Esophagus squamous epithelium (tissue), 5 donors: ENCODE measurements at places on chromosomes 11 and 22.

- no peaks in the 10 kb centered on the region for H3K27me3 ChIP-seq
- no peaks in the 10 kb centered on the region for H3K4me1 ChIP-seq
Observed at GRCh38 chr11:82792319-82792718, 58.7 kb upstream of the FAM181B start.

GRCh38 chr11:134915212-134915611, 503.2 kb upstream of the B3GAT1 start:
- no peaks in the 10 kb centered on the region for H3K4me1 ChIP-seq
- H3K4me3 ChIP-seq: no peak overlapping the region
- no peaks in the 10 kb centered on the region for H3K36me3 ChIP-seq
- no peaks in the 10 kb centered on the region for H3K27me3 ChIP-seq
- no peak overlapping the region for H3K27ac ChIP-seq
- no peak for DNase-seq

- DNase-seq: no peak
- no peaks in the 10 kb centered on the region for H3K27me3 ChIP-seq
- H3K27ac ChIP-seq: peak overlapping the region; percentile 97
- peak overlapping the region; percentile 84 for H3K4me3 ChIP-seq
- peaks cover 5% of the 10 kb centered on the region for H3K36me3 ChIP-seq
- peaks cover 85% of the 10 kb centered on the region for H3K4me1 ChIP-seq
Observed at GRCh38 chr22:46052801-46053562, 76.0 kb upstream of the WNT7B start.

DNA sequence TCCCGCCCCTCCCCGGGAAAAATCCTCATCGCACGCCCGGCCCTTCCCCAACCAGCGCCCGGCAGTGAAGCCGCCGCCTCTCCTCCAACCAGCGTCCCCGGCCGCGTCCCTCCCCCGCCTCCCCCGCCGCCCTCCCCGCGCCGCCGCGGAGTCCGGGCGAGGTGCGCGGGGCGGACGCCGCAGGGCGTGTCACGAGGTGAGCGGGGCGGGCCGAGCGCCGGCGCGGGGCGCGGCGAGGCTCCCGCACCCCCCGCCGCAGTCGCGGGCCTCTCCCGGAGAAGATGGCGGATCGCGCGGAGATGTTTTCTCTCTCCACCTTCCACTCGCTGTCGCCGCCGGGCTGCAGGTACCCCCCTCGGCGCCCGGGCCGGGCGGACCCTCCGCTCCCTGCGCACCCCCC, at the start of gene MAPK8IP2:
Gene MAPK8IP2 (plus strand): TSS at position 256 of the 400 bp plus-strand sequence. CDS start 26 bp downstream, at position 282.
- H3K27me3 ChIP-seq: peaks cover 76% of the 10 kb centered on the region
- peak within 1 kb of the TSS; percentile 63 for H3K4me3 ChIP-seq
- no peak within 1 kb of the TSS for H3K27ac ChIP-seq
- no peaks in the 10 kb centered on the region for H3K36me3 ChIP-seq

- H3K36me3 ChIP-seq: no peaks in the 10 kb centered on the region
- no peak overlapping the region for H3K27ac ChIP-seq
- DNase-seq: no peak
- no peak overlapping the region for H3K4me3 ChIP-seq
Observed at GRCh38 chr11:78372114-78372768, 45.4 kb downstream of the GAB2 start.

DNA sequence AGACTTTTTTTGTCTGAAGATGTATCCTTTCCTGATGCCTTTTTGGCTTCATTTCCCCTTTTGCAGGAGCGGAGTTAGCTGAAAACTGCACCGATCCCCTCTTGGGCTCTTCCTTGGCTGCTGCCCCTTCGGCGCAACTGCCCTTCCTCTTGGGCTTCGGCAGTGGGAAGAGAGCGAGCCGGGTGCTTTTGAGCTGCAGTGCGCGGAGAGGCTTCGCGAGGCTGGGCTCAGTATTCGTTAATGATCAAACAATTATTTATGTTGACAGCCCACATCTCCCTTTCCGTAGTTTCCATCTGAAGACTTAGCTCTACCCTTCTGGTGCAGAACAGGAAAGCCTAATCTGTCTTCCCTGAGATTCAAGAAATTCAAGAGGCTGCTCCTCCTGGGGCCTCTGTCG, 170.8 kb downstream of the CSNK2A3 start:
- H3K36me3 ChIP-seq: no peaks in the 10 kb centered on the region
- H3K27ac ChIP-seq: no peak overlapping the region
- H3K4me1 ChIP-seq: no peaks in the 10 kb centered on the region
- no peaks in the 10 kb centered on the region for H3K27me3 ChIP-seq
- DNase-seq: no peak

DNA sequence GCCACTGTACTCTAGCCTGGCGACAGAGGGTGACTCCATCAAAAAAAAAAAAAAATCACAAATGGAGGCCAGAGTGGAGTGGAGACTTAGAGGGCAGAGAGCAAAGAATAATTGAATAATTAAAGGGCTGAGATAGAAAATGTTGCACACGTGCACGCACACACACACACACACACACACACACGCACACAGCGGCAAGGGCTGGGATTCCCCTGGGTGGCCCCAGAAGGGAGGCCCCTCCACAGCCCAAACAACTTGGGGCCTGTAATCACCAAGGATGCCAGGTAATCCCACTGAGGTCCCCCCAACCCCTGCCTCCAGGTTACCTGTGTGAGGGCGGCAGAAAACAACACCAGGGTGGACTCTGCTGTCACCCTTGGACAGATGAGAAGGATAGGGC, 12.0 kb upstream of the DGKZ start:
- H3K27ac ChIP-seq: no peak overlapping the region
- peaks cover 25% of the 10 kb centered on the region for H3K4me1 ChIP-seq
- H3K27me3 ChIP-seq: peaks cover 53% of the 10 kb centered on the region

DNA sequence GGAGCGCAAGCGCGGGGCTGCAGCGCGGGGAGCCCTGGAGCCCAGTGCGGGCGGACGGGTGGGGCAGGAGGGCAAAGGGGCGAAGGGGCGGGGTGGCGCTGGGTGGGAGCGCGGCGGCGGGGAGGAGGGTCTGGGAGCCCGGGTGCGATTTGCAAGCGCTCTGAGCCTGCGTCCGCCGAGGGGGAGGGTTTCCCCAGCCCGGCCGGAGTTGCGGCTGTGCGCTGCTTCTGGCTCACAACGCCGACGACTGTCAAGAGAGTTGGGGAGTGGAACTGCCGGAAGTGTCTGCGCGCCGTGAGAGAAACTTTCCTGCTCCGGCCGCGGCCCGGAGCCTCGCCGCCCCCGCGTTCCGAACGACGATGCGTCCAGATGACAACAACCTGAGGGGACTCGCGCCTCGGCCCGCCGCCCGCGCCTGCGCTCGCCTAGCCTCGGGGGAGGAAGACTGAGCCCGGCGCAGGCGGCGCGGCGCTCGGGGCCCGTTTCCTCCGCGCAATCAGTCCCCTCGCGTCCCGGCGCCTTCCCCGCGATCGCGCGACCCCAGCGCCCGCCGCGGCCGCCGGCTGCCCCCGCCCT, at the start of gene ARHGAP42:
Gene ARHGAP42 (plus strand): TSS at position 235 of the 576 bp plus-strand sequence. CDS start 391 bp downstream, outside the sequence.
- H3K27ac ChIP-seq: peak within 1 kb of the TSS; percentile 86
- H3K4me3 ChIP-seq: peak within 1 kb of the TSS; percentile 85
- no peaks in the 10 kb centered on the region for H3K36me3 ChIP-seq
- H3K4me1 ChIP-seq: peaks cover 65% of the 10 kb centered on the region
- no peaks in the 10 kb centered on the region for H3K27me3 ChIP-seq

DNA sequence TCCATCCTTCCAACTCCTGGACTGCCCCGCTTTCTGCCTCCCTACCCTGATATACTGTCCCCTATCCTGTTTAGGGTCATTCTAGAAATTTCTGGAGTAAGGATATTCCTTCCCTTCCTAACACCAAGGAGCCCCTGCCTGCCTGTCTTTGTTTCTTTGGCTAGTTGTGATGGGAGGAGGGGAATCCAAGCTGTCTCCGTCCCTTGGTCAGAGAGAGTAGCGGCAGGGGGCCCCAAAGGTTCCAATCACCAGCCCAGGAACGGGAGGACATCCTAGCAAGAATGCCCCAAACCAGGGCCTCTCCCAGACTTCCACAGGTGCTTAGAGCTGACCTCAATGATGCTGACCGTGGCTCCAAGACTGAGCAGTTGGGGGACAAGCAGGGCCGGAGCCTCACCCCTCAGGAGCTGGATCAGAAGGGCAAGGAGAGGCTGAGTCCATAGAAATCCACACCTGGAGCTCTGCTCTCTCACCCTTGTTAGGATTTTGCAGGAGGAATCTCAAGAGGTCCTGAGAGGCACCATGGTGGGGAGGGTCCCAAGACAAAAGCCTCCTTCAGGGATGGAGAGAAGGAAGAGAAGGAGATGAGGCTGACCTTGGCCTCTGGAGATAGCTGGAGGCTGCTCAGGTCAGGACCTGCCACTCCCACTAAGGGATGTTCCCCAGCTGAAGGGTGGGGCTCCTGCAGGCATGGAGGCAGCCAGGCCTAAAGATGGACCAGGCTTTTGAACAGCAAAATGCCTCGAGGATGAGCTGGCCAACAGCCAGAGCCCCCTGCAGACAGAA, 13.6 kb downstream of the SLC22A12 start:
- peaks cover 9% of the 10 kb centered on the region for H3K4me1 ChIP-seq
- DNase-seq: no peak
- H3K27ac ChIP-seq: no peak overlapping the region
- no peak overlapping the region for H3K4me3 ChIP-seq
- no peaks in the 10 kb centered on the region for H3K27me3 ChIP-seq

GRCh38 chr11:62145261-62145871, 21.6 kb downstream of the INCENP start:
- H3K27me3 ChIP-seq: no peaks in the 10 kb centered on the region
- peaks cover 15% of the 10 kb centered on the region for H3K36me3 ChIP-seq
- no peak for DNase-seq
- H3K4me3 ChIP-seq: no peak overlapping the region

- H3K36me3 ChIP-seq: no peaks in the 10 kb centered on the region
- no peak for DNase-seq
- H3K27ac ChIP-seq: no peak overlapping the region
- H3K4me3 ChIP-seq: no peak overlapping the region
- H3K4me1 ChIP-seq: no peaks in the 10 kb centered on the region
Observed at GRCh38 chr11:76459846-76460245, 15.0 kb downstream of the EMSY start.

DNA sequence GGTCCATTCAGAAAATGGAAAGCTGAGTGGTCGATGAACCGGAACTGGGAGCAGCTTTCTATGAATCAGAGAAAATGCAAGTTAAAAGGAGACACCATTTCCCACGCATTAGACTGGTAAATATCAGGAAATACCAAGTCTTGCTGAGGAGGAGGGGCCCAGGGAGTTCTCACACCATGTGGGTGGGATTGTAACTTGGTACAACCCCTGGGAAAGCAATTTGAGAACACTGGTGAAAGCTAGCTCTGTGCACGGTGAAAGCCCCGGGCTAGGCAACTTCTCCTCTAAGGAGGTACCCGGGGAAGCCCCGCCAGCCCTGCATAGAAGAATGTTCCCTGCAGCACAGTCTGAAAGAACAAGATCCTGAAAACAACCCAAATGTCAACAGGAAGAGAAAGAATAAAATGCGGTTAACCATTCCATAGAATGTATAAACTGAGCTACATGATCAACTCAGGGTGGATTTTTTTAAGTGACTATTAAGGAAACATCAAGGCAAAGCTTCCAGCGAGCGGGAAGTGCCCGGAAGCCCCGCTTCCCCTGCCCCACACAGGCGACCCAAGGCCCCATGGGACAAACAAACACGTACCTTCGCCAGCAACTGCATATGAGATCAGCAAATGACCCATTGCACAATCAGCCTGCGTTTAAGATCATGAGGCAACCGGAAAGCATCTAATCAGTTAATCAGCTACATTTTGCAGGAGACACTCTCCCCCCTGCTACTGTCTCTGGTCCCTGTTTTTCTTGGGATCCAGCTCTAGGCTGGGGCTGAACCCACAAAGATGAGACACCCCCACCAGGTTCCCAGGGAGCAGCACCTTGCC, 11.3 kb downstream of the SHANK2 start:
- peaks cover 7% of the 10 kb centered on the region for H3K4me1 ChIP-seq
- H3K27me3 ChIP-seq: no peaks in the 10 kb centered on the region
- no peak overlapping the region for H3K4me3 ChIP-seq
- no peak overlapping the region for H3K27ac ChIP-seq
- H3K36me3 ChIP-seq: no peaks in the 10 kb centered on the region

DNA sequence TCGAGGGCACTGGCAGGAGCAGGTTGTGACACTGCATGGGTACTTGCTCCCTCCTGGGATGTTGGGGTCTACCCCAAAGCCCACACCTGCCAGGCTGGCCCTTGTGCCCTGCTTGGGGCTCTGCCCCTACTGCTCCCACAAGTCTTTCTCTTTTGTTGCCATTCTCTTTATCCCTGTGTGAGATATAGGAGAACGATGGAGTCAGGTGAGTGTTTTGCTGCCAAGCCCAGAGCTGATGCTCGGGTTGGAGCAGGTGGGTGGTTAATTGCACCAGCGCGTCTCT, 292.6 kb downstream of the TBC1D22A start:
- H3K27me3 ChIP-seq: no peaks in the 10 kb centered on the region
- H3K36me3 ChIP-seq: no peaks in the 10 kb centered on the region
- H3K4me3 ChIP-seq: no peak overlapping the region
- H3K4me1 ChIP-seq: no peaks in the 10 kb centered on the region
- no peak overlapping the region for H3K27ac ChIP-seq

GRCh38 chr11:117145393-117145761, 1.3 kb downstream of the PAFAH1B2 start:
- no peak for DNase-seq
- no peaks in the 10 kb centered on the region for H3K36me3 ChIP-seq
- no peaks in the 10 kb centered on the region for H3K27me3 ChIP-seq
- H3K4me3 ChIP-seq: peak overlapping the region; percentile 91
- peaks cover 59% of the 10 kb centered on the region for H3K4me1 ChIP-seq

DNA sequence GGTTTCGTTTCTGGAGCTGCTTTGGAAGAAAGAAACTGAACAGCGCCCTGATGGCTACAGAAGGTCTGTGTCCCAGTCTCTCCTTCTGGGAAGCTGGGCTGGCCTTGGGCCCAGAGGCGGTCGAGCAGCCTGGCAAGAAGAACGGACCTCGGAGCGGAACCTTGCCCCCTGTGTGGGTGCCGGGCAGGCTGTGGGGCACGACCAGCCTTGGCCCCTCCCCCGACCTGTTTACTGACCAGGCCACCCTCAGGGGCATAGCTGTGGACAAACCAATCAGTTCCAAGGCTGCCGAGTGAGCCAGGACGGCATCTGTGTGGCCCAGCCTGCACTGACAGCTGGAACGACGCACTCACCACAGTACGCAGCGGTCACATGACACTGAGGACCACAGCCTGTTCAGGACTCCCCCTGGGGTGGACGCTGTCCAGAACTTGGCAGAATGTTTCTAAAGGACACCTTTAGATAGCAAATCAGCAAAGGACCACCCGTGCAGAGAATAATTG, 7.2 kb downstream of the PIM3 start:
- peak overlapping the region; percentile 100 for H3K27ac ChIP-seq
- peaks cover 19% of the 10 kb centered on the region for H3K36me3 ChIP-seq
- DNase-seq: no peak
- H3K4me1 ChIP-seq: peaks cover 85% of the 10 kb centered on the region
- no peaks in the 10 kb centered on the region for H3K27me3 ChIP-seq
